ENCODE measurements at places on chromosomes 7 and 10. TPM values are rescaled to one million over a fixed set of nuclear protein-coding genes. Genes with fewer than 3 reads are reported as not detected.

PKD2L1 gene
- not detected for total RNA-seq

KNDC1 gene
- 1.6 TPM for total RNA-seq

PVRIG gene
- not detected for total RNA-seq

FGL2 gene
- 9.8 TPM for total RNA-seq

ZNF488 gene
- total RNA-seq: not detected

UTF1 gene
- not detected for total RNA-seq

CYP3A4 gene
- not detected for total RNA-seq

GPC2 gene
- total RNA-seq: 1.4 TPM

TRIL gene
- 1.1 TPM for total RNA-seq

IFIT2 gene
- 6.4 TPM for total RNA-seq

RNF32 gene
- total RNA-seq: 0.23 TPM

IGF2BP3 gene
- 40.6 TPM for total RNA-seq

ASB4 gene
- total RNA-seq: not detected

ERVW-1 gene
- not detected for total RNA-seq

CALHM3 gene
- total RNA-seq: not detected
